H1 (cell line): ENCODE measurements at places on chromosomes 11 and 22.

GRCh38 chr11:11816511-11817314 lies 25.1 kb upstream of the USP47 start:
- no peak for DNase-seq

- no peak for DNase-seq
Observed at GRCh38 chr11:83609191-83609590, 323.0 kb upstream of the CCDC90B start.

- no peak for DNase-seq
Observed at GRCh38 chr11:125378571-125378970, 117.5 kb downstream of the FEZ1 start.

GRCh38 chr11:15048616-15049015 lies 24.8 kb upstream of the CALCB start:
- DNase-seq: no peak

GRCh38 chr11:129375751-129376657 lies at the start of gene BARX2:
BARX2 (plus strand) TSS chr11:129375848; CDS start chr11:129376036, 188 bp downstream.
- DNase-seq: peak; percentile 77

- DNase-seq: no peak
Observed at GRCh38 chr11:82195283-82195682, 538.4 kb downstream of the FAM181B start.

- no peak for DNase-seq
Observed at GRCh38 chr22:18101536-18101935, 9.1 kb upstream of the TUBA8 start.

DNA sequence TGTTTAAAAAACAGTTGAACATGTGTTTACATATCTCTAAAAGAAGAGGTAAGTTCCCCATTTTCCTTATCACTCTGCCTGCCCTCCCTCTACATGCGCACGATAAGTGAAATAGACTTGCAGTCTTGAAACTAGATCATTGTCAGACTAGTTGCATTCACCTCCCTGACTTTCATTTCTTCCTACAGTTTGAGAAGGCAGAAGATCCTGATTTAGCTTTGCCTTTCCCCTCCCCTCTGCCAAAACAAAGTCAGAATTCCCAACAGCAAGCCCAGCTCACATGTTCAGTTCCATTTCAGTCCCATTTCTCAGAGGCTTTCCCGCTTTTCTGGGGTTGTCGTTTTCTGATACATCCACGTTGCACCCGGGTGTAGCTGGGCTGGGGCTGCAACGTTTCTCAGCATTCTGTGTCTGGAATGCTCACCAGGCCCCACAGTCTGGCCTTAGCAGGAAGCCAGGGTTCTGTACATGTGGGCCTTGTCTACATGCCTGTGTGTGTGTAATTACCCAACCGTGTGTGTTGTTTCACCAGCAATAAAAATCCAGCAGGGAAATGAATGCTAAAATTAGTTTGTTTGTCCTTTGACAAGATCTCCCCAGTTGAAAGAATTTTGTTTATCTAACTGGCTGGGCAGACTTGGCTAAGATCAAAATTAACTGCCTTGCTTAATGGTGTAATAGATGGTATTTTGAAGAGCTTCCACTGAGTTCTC lies 179.2 kb downstream of the DBX1 start:
- DNase-seq: no peak

DNA sequence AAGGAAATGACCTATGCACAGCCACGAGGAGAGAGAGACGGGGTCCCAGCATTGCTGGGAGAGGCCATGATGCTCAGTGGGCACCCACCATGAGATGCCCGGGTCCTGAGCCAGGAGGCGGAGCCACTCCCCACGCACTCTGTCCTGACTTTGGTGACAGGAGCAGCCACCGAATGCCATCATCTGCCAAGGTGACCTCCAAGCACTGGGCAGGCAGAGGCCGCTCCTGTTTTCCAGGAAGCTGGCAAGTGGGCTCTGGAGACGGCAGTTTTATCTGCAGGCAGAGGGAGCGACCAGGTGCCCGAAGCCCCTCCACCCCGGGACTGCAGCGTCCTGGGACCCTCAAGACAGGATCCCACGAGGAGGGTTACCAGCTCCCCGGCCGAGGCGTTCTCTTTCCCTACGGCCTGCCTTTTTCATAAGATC lies 453.9 kb downstream of the BRD1 start:
- no peak for DNase-seq

GRCh38 chr11:27217496-27217895 lies 145.5 kb downstream of the CCDC34 start:
- DNase-seq: no peak

GRCh38 chr11:342328-342727 lies 21.7 kb upstream of the IFITM3 start:
- DNase-seq: no peak

DNA sequence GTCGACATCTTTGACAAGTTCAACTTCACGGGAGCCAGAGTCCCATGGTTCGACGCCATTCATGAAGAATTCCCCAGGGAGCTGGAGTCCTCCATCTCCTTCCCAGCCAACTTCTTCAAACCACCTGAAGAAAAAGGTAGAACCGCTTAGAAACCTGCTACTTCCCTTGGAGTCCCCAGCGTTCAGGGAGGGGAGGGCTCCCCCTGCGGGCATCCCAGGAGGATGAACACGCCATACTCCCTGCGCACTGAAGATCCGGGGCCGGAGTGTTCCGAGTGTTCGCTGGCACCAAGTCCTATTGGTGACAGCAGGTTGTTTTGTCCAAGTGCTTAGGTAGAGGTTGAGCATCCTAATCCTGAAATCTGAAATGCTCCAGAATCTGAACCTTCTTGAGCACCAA lies 51.7 kb upstream of the PRODH start:
- DNase-seq: peak; percentile 43

DNA sequence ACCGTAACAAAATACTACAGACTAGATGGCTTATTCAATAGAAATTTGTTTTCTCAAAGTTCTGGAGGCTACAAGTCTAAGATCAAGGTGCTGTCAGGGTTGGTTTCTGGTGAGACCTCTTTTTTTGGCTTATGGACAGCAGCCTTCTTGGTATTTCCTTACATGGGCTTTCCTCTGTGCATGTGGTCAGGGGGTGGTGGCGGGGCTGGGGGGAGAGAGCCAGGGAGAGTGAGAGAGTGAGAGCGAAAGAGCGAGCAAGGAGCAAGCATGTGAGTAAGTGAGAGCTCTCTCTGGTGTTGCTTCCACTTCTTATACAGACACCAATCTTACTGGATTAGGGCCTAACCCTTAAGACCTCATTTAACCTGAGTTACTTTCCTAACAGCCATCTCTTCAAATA lies 181.5 kb downstream of the TMEM135 start:
- DNase-seq: no peak

DNA sequence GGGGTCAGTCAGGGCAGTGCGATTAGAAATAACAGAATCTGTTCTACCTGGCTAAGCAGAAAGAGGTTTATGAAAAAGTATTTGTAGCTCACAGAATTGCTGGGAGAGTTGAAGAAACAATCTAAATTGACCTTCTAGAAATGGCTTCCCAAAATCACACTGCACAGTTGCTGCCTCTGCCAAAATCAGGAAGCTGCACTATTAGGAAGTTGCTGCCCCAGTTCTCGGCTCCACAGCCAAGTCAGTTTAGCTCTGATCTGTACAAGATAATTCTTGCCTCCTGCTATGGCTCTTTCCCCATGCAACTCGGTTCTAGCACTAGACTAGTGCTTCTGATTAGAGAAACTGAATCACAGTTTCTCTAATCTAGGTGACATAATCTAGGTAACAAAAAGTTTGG lies 16.0 kb upstream of the CCDC90B start:
- no peak for DNase-seq

- DNase-seq: peak; percentile 8
Observed at GRCh38 chr22:26846645-26847044, 189.3 kb downstream of the MIAT start.

DNA sequence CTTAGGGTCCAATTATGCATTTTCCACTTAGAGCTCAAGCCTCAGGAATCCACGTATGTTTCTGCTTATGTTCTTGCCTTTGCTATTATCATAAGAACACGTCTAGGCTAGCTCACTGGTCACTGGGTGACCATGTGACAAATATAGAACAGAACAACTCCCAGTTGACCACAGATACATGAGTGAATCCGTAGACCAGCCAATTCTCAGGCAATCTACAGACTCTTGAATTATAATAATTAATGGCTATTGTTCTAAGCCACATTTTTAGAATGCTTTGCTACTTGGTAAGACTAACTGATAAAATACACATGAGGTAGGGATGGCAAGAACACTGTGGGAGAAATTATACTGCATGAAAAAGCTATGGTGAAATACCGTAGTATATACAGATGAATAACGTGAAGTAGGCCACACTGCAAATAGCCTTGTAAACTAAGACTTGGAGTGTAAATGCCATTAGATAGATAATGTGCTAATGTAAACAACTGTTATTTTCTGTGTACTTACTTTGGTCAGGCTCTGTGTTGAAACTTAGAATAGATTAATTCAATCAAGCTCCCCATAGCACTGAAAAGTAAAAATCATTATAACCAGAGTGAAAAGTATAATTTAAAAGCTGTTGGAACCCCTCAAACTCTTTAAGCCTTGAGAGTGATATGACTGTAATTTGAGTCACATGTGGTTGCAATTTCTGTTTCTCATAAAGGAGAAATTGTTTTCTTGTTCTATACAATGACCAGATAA lies 366.2 kb upstream of the CCDC179 start:
- no peak for DNase-seq

GRCh38 chr11:93525601-93526345 lies 17.4 kb downstream of the SMCO4 start:
- DNase-seq: no peak

DNA sequence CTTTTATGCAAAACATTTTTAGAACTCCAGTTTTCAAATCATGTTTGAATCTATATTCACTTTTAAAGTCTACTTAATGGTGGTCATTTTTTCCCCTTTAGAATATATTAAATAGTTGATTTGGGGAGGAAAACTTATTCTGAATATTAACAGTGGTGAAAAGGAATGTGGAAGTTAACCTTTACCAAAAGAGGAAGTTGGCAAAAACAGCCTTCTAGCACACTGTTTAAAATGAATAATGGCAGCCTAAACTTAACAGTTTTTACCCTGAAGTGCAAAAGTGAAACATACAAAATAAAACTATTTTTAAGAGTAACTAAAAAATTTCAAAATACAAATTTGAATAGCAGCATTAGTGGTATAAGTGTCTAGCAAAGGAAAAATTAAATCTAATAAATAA lies 86.4 kb downstream of the GRK3 start:
- DNase-seq: no peak

- DNase-seq: no peak
Observed at GRCh38 chr22:28955817-28956216, 72.4 kb downstream of the ZNRF3 start.

DNA sequence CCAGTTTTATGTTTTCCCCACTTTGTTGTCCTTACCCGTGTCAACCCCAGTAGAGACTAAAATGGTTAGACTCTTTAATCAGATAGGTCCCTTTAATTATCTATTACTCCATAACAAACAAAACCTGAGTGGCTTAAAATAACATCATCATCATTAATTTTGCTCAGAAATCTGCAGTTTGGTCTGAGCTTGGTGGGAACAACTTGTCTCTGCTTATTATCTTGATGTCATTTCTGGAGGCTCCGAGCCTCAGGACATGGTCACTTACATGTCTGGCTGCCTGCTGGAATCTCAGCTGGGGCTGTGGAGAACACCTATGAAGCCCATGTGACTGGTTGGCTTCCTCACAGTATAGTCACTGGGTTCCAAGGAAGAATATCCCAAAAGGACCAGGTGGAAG lies 26.7 kb downstream of the UVRAG start:
- DNase-seq: no peak

DNA sequence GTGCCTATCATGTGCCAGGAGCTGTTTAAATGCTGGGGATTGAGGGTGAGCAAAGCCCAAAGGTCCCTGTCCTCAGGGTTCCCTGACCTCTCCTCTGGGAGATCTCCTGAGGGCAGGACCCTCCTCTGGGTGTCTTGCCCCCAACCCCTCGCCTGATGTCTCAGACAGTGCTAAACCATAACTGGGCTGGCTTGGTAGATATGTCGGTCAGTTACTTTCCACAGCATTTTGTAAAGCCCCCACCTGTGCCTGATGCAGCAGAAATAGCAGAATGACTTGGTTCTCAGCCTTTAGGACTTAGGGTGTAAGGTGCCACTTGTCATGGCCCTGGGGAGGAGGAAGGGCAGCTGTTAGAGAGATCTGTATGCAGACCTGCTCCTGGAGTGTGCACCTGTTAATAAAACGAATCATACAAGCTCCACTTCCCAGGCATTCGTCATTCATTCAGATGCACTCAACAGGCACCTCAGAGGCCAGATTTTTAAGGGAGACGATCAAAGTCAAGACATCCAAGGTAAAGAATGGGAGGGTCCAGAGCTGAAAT lies 88.1 kb downstream of the TP53I11 start:
- DNase-seq: no peak

DNA sequence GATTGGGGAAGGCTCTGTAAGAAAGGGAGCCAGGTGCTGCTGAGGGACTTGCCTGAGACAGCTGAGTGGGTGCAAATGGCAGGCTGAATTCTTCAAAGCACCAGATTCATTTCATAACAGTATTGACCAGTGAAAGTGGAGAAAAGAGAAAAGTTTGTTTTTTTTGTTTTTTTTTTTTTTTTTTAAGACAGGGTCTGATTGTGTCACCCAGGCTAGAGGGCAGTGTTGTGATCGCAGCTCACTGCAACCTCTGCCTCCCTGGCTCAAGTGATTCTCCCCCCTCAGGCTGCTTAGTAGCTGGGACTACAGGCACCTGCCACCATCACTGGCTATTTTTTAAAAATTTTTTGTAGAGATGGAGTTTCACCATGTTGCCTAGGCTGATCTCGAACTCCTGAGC lies 494.0 kb downstream of the MIAT start:
- no peak for DNase-seq

DNA sequence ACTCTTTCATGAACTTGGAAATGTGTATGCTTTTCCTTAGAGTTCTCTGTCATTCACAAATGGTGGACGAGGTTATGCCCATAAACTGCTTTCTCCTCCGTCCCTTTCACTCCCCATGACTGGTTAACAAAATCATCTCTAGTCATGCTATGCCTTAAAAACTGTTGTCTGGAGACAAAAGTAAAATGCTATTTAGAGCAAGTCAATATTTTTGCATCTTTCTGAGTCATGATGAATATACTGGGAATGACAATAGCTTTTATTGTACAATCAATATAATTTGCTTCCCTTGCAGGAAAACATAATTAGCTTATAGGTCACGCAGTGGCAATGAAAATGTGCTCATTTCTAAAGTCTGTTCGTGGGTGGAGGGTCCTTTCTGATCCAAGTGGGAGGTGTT lies 216.7 kb upstream of the SORL1-AS1 start:
- DNase-seq: no peak

DNA sequence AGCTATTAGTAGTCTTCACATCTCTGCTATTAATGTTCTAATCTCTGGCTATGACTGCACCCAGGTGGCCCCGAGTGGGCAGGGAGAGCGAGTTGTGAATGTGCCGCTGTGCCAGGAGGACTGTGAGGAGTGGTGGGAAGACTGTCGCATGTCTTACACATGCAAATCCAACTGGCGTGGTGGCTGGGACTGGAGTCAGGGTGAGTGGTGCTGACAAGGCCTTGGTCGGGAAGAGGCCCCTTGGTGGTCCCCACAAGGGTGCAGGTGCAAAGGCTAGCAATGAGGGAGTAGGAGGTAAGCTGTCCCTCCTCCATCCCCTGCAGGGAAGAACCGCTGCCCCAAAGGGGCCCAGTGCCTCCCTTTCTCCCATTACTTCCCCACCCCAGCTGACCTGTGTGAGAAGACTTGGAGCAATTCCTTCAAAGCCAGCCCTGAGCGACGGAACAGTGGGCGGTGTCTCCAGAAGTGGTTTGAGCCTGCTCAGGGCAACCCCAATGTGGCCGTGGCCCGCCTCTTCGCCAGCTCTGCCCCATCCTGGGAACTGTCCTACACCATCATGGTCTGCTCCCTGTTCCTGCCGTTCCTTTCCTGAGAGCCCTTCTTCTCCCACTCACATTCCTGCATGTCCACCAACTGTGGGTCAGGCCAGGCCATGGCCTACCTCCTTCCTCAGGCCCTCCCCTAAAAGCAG lies 2.9 kb downstream of the IZUMO1R start:
- no peak for DNase-seq

- DNase-seq: no peak
Observed at GRCh38 chr22:50014655-50015401, 2.3 kb upstream of the IL17REL start.
